A549 treated with CORT108297 at 1 μM for 4 hours (cell line): ENCODE measurements at places on chromosomes 2 and 18. TPM values are rescaled to one million over a fixed set of nuclear protein-coding genes. Genes with fewer than 3 reads are reported as not detected.

The NFU1 gene
- total RNA-seq: 44.6 to 50.5 TPM (median 46.2 TPM) in 5 replicates

The RSAD2 gene
- total RNA-seq: 0.17 to 0.89 TPM (median 0.25 TPM) in 5 replicates

The TBR1 gene
- 0.01 to 0.07 TPM (median 0.05 TPM) in 4 of 5 replicates, not detected in the other for total RNA-seq

The ABI2 gene
- total RNA-seq: 43.5 to 64.5 TPM (median 61.4 TPM) in 5 replicates

The MAB21L4 gene
- total RNA-seq: 0.08 to 0.21 TPM (median 0.15 TPM) in 4 of 5 replicates, not detected in the other

The ASB18 gene
- total RNA-seq: not detected in 5 replicates

The HOXD11 gene
- 6.2 to 9.1 TPM (median 7.8 TPM) in 5 replicates for total RNA-seq

The SNORC gene
- 4.8 to 13.5 TPM (median 9.7 TPM) in 5 replicates for total RNA-seq

The COL6A3 gene
- total RNA-seq: 0.07 to 0.20 TPM (median 0.09 TPM) in 5 replicates

The PSMA8 gene
- total RNA-seq: not detected in 5 replicates

The PRSS56 gene
- 0.07 to 0.22 TPM (median 0.15 TPM) in 5 replicates for total RNA-seq

The SEC11C gene
- total RNA-seq: 53.9 to 66.3 TPM (median 60.7 TPM) in 5 replicates

The NOL4 gene
- total RNA-seq: not detected in 5 replicates

The ABHD1 gene
- total RNA-seq: 1.2 to 1.8 TPM (median 1.3 TPM) in 5 replicates

The CD8B2 gene
- not detected in 5 replicates for total RNA-seq

The CFAP221 gene
- 0.17 to 0.48 TPM (median 0.32 TPM) in 5 replicates for total RNA-seq

The MCM6 gene
- 46.3 to 60.6 TPM (median 49.4 TPM) in 5 replicates for total RNA-seq

The CFC1 gene
- not detected in 5 replicates for total RNA-seq

The OXER1 gene
- total RNA-seq: not detected in 5 replicates

The HNRNPA3 gene
- total RNA-seq: 342 to 403 TPM (median 352 TPM) in 5 replicates

The STARD6 gene
- total RNA-seq: 0.15 TPM in 1 of 5 replicates, not detected in the others

The XRCC5 gene
- total RNA-seq: 166 to 222 TPM (median 178 TPM) in 5 replicates

The GTF2A1L gene
- total RNA-seq: not detected in 5 replicates

The NR4A2 gene
- 1.7 to 3.3 TPM (median 2.8 TPM) in 5 replicates for total RNA-seq

The EVX2 gene
- not detected in 5 replicates for total RNA-seq

The TDRD15 gene
- not detected in 5 replicates for total RNA-seq

The IL1R1 gene
- 22.9 to 40.2 TPM (median 34.7 TPM) in 5 replicates for total RNA-seq

The VWA3B gene
- total RNA-seq: 0.06 to 0.26 TPM (median 0.09 TPM) in 5 replicates

The SERPINB12 gene
- total RNA-seq: not detected in 5 replicates

The ZNF396 gene
- total RNA-seq: 0.52 to 0.90 TPM (median 0.72 TPM) in 5 replicates

The HMSD gene
- 0.15 to 0.16 TPM (median 0.15 TPM) in 3 of 5 replicates, not detected in the others for total RNA-seq
